ENCODE measurements at places on chromosomes 5 and 9. TPM values are rescaled to one million over a fixed set of nuclear protein-coding genes. Genes with fewer than 3 reads are reported as not detected.

The WDR55 gene
- 15.2 TPM for polyA plus RNA-seq

The GDNF gene
- 13.5 TPM for polyA plus RNA-seq

The GRXCR2 gene
- polyA plus RNA-seq, result not detected

The TYRP1 gene
- polyA plus RNA-seq, result 1.4 TPM

The LARP1 gene
- polyA plus RNA-seq, result 147 TPM

The RNF180 gene
- 14.0 TPM for polyA plus RNA-seq

The RASGEF1C gene
- 1.00 TPM for polyA plus RNA-seq

The ANKRD34B gene
- 0.35 TPM for polyA plus RNA-seq

The CDH6 gene
- 50.5 TPM for polyA plus RNA-seq

DNA sequence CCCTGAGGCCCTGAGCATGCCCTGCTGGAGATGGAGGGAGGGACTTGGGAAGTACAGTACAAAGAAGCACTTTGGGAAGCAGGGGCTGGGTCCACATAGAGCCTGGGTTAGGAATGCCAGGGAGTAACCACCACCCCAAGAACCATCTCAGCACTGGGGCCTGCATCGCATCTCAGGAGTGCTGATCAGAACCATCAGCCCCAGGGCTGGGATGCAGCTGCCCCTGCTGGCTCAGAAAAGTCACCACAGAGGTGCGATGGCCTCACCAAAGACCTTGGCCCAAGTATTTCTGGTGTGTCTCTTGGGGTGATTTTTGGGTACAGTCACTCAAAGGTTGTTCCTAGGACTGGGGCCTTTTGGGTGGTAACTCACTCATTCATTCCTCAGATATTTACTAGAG is 236.8 kb upstream of the MVB12B start:
- no peak for DNase-seq

- DNase-seq, result no peak
These were observed 20.4 kb upstream of the DELE1 start for GRCh38 chr5:141903261-141903660.

- no peak for DNase-seq
These were observed 143.9 kb downstream of the SEMA5A start for GRCh38 chr5:9401786-9402472.

DNA sequence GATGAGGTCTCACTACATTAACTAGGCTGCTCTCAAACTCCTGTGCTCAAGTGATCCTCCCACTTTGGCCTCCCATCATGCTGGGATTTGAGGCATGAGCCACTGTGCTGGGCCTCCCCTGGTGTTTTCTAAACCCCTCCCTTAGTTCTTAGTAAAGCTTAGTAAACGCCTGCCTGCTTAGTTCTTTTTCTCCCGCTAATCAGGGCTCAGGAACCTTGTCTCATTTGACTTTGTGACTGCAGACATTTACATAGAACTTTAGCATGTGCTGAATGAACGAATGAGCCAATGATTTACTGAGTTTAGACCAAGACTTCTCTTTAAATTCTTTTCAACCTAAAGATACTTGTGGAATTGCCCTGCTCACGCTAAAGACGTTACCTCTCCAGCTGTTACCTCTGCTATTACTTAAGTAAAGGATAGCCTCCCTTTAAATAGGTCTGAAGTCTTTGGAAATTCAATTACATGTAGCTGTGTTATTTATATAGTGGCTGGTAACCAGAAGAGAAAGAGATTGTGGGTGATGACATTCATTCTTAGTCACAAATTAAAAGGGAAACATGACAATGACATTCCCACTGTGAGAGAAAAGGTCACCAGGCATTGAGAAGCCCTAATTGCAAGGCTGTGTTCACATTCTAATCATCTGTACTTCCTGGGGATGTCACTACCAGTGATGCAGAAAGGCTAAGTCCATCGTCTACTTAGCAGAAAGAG is 18.6 kb upstream of the SUSD1 start:
- no peak for DNase-seq

DNA sequence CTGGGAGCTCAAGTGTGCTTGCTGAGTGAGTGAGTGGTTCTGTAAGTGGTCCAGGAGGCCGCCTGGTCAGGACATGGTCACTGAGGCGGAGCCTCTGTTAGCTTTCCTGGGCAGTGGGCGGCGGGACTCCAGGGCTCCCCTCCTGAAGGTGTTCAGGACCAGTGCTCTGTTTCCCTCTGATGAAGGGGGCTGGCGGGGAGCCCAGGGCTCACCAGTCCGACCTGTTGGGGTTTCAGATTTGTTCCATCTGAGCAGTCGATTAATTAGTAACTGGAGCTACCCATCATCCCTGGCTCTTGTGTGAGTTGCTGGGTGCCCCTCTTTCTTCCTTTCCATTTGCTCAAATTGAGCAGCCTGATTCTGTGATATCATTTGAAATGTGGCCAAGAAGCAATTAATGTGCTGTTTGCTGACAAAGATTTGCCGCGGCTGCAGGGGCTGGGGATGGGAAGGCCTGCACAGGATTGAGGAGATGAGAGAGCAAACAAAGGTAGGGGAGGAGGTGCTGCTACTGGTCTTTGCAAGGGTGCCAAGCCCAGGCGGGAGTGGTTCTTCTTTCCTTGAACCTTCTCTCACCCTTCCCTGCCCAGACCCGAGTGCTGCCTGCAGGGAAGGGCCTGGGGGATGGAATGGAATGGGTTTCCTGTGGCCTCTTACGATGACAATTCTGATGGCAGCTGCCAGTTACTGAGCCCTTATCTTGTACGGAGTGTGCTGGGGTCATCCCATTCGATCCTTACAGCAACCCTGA is 92.8 kb upstream of the PITX1 start:
- peak; percentile 58 for DNase-seq

GRCh38 chr5:143106174-143106573 is 297.3 kb downstream of the NR3C1 start:
- DNase-seq, result no peak

- no peak for DNase-seq
These were observed 301.3 kb downstream of the CSNK1G3 start for GRCh38 chr5:123813264-123813663.

GRCh38 chr5:139752506-139753473 is 42.8 kb upstream of the PSD2 start:
- DNase-seq, result no peak

- DNase-seq, result no peak
These were observed 169.4 kb downstream of the APBA1 start for GRCh38 chr9:69502671-69503301.

- no peak for DNase-seq
These were observed 46.6 kb upstream of the GNPDA1 start for GRCh38 chr5:142059304-142059940.

GRCh38 chr9:129501771-129502319 is 119.1 kb downstream of the C9orf50 start:
- DNase-seq, result no peak

GRCh38 chr5:35859101-35859661 is 2.5 kb downstream of the IL7R start:
- DNase-seq, result no peak

DNA sequence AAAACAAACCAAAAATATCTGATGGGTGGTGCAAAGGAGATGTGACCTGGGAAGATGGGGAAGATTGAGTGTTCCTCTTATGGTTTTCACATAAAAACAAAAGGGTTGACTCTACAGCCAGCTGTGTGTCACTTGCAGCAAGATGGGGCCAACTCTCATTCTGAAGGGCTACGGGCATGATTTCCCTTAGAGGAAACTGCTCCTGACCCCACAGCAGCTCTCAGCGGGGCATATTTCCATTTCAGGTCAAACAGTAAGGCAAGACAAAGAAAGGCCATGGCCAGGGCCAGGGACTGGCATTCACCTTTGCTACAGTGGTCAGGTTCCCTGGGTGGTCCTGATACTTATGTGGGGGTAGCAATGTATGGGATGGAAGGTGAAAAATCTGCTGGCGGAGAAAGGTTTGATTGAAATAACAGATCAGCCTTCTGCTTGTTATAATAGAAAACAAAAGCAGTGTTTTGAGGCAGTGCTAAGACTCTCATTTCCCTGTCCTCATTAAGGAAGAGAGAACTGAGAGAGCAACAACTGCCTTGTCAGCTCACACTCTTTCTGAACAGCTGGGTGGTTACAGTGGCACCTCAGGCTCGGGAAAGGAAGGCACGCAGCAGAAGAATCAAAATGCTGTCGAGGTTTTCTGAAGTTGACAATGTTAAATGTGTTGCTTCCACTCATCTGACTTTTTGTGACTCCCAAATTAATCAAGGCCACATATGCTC is 120.7 kb upstream of the PCA3 start:
- DNase-seq, result no peak

DNA sequence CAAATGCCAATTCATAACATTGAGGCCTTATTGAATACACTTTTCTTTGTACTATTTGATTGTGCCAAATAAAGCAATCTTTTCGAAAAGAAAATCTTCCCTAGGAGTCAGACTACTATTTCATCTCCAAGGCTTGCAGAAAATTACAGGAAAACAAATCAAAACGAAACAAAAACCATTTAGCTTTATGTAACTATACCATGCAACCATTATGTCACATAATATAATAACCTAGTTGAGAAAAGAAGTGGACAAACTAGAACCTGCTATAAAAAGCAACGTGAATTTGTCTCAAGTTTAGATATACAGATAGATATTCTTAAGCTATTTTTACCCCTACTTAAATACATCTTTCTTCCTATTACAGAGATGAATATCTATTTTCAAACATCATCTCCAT is 18.0 kb downstream of the HTR4 start:
- no peak for DNase-seq

DNA sequence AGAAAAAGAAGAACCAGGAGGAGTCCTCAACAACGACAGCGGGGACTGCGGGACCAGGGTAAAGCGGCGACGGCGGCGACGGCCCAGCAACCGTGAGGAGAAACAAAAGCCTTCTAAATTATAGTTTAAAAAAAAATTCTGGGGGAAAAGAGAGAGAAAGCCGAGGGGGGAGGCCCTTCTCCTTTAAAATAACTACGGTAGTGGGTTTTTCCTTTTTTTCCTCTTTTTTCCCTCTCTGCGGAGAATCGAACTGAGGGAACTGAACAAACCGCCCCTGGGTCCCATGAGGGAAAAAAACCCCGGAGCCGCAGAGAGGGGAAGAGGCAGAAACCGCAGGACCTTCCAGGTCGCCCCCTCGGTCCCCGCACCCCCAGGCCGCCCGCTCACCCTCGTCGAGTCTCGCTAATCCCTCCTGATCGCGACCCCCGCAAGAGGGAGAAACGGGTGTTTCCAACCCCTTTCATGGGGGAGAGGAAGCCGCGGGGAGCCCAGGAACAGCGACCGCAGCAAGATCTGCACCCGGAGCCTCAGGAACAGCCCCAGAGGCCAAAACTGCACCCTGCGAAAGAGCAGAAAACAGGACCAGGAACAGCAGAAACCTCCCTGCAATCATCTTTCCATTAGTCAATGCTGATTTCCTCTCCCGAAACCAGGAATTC is 453 bp downstream of the CPEB4 start:
- no peak for DNase-seq

- DNase-seq, result no peak
These were observed 331.2 kb downstream of the TLE4 start for GRCh38 chr9:79902825-79903600.

DNA sequence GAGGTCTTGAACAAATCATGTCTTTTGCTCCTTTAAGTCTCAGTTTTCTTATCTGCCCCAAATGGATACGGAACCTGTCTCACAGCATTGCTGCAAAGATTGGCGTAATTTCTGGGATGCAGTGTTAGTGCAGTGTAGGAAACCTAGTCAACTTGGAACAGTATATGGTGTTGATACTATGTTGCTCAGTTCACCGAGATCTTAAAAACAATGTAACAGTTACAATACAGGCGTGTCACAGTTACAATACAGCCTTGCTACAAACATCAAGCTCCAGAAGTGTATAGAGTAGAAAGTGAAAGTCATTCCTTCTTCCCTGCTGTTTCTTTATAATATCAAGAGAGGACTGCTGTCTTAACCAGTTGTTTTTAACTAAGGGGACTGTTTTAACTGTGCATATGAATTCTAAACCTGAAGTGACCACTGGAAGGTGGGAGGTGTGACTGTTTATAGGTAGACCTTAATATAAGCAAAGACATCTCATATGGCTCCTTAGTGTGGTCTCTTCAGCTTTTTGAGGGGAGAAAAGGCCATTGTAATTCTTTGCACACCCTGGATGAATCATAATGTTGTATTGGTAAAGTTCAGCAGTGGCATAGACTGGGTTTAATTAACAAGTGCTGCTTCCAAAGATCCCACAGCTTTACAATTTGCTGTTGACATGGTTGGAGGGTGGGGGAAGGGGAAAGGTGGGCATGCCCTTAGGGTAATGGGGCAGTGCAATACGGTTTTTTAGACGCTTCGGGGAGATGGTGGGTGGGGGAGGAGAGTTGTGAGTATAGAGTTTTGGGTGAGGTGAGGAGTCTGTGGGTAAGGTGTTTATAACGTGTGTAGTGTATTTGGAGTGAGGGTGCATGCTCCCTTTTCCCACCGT is 12.9 kb downstream of the PRRC2B start:
- no peak for DNase-seq

DNA sequence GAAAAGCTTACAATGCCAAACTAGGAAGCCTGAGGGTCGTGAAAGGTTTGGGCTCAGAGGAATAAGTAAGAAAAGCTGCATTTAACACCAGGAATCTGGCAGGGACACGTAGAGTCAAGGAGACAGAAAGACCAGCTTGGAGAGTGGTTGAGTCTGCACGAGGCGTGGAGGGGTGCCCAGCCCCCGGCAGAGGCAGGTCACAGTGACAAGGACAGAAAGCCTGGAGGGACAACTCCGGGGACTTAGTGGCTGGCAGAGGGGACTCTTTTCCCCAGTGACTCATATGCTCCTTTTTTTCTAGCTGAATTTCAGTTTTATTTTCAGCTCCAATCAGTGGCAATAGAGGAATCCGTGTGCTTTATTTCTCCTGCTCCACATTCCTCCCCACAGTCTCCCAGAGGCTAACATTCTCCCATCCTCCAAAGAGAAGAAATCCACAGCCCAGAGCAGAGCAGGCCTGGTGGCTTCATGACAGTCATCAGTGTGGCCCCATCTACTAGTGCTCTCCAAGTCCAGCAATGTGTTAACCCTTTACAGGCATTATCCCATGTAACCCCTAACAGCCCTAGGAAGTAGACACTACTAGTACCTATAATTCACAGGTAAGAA is 80.7 kb downstream of the KCNIP1 start:
- DNase-seq, result no peak

DNA sequence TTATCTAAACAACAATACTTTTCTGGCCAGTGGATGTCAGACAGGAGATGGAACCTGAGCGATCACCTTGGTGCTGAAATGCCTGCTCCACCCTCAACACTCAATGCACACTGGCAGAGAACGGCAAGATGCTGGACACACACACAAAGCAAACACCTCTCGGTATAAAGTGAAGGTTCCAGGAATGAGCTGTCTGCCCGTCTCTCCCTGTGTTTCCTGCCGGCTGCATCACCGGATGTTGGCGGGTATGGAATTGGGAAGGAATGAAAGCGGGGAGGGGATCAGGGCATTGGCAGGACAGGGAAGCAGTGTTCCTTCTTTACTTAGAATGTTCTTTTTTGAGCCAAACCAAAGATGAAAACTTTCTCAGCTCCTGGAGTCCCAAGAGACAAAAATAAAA is 59.2 kb downstream of the MED10 start:
- DNase-seq, result no peak

DNA sequence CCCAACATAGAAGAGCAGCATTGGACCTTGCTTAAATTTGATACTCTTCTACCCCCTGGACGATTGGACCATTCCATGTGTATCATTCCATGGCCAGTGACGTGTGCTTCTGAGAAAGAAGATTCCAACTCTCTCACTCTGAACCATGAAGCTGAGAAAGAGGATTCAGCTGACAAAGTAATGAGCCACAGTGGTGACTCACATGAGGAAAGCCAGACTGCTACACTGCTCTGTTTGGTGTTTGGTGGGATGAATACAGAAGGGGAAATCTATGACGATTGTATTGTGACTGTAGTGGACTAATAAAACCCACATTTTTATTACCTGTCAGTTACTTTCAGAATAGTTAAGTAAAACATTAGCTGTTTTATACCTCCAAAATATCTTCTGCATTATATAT is 7.5 kb downstream of the HSPA5 start:
- no peak for DNase-seq

Measured in right renal pelvis (tissue), 4 donors.